ENCODE measurements at places on chromosomes 11 and 22.

GRCh38 chr11:126591966-126592489 is 236.5 kb downstream of the ST3GAL4 start:
- no peak for DNase-seq

GRCh38 chr11:72988821-72989220 is 153.3 kb downstream of the FCHSD2 start:
- DNase-seq = no peak

GRCh38 chr11:116862951-116863350 is 25.5 kb upstream of the APOA1 start:
- no peak for DNase-seq

DNA sequence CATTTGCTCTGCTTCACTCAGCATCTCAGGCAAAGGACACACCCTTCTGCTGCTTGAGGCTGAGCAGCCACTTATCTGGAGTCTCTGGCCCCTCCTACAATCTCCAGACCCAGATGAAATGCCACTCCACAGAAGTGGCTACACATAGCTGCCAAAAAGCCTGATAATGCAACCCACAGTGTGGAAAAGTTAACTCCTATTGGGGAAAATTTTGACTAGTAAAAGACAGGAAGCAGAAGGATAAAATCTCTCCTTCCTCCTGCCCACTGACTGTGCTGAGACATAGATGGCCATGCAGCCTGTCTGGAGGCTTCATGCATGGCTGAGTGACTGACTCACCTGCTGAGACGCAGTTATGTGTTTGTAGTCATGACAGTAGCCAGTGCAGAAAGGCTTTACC is 92.3 kb upstream of the TEAD1 start:
- no peak for DNase-seq

- no peak for DNase-seq
Measured at GRCh38 chr11:36373016-36374010, 77.2 kb downstream of the PRR5L start.

GRCh38 chr11:12914400-12914912 is 94.7 kb upstream of the RASSF10 start:
- DNase-seq = no peak

DNA sequence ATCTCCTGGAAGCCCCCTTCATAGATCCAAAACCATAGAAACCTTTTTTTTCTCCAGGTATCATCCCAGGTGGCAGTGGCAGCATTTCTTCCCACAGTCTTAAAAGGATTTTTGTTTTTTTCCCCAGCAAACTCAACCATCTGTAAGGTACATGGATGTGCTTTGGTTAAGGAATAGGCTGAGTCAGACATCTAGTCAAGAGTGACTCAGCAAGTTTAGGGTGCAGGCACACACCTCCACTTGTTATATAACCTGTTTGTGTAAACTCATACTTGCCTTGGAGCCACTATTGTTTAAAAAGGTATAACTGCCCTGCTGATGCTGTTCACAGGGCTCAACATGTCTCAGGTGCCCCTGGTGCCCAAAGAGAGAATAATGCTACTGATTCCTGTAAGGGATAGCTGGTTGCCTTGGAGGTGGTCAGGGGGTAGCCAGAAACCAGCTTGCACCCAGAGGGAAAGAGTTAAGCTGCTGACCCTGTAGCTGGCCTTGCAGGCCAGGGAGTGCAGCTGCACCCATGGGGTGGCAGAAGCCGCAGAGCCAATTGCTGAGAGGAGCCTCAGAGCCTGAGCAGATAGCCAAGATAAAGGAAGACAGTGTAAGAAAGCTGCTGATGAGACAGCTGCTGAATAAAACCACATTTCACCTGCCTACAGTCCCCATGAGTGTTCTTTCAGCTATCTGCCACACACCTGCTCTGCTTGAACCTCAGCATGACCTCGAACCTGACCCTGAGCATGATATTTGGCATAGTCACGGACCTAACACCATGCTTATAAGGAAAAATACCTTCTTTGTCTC is 1726.1 kb upstream of the RAG2 start:
- no peak for DNase-seq

GRCh38 chr11:1060852-1061616 is 13.6 kb upstream of the MUC2 start:
- no peak for DNase-seq

DNA sequence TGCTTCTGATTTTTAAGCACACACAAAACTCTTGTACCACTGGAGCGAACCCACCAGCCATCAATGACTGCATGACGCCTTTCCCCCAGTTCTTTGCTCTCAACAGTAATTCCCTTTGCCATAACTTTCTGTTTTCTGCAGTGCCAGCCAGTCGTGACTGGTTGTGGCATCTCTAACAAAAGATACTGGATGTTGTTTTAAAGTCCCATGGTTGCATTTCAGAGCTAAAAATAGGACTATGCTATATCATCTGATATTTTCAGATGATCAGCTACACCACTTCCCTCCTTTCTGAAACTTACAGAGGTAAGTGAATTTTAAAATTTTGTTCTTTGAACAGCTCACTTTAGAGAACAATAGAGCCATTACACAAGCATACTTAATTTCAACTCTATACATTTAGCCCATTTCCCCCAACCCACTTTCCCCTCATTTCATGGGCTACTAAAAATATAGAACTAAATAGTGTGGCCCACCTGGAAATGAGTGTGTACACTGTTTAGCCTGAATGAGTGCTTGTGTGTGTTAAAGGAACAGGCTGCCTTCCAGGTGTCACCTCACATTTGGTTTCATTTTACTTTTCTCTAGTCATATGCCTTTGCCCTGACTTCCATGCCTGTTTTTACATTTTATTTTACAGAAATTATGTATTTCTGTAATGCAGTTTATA is 136.9 kb upstream of the ZC3H12C start:
- DNase-seq = no peak

- no peak for DNase-seq
Measured at GRCh38 chr11:68329978-68330699, 17.7 kb downstream of the LRP5 start.

- no peak for DNase-seq
Measured at GRCh38 chr11:96143041-96143521, 199.9 kb downstream of the MAML2 start.

DNA sequence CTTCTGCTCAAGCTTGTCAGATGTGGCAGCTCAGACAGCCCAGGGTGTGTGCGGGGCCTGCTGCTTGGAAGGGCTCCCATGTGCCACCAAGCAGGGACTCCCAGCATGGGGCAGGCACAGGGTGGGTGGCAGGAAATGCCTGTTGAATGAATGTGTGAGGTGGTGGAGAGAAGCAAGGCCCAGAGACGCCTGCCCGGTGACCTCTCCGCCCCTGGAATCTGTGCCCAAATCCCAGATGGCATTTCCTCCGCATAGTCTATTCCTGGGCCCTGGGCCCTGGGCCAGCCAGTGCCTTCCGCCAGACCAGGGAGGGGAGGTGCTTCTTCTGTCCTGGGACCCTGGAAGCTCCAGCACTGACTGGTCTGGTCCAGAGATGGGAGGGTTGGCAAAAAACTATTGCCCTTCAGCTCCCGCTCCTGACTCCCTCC is 3.7 kb downstream of the CST6 start:
- DNase-seq = no peak

GRCh38 chr22:17960695-17961445 is 63.5 kb downstream of the MICAL3 start:
- no peak for DNase-seq

DNA sequence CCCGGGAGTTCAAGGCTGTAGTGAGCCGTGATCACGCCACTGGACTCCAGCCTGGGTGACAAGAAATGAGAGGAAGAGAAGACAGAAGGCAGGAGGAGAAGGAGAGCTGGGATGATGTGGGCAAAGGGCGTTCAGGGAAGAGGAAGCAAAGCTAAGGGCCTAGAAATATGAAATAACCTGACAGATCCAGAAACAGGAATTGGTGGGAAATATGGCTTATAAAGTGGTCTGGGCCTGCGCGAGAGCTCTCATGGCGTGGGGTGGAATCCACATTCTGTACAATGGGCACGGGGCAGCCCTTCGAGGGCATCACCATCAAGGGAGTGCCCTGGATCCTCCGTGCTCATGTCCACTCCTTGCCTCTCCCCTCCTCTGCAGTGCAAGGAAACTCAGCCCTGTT is 46.8 kb upstream of the RASSF10 start:
- DNase-seq = no peak

- DNase-seq = no peak
Measured at GRCh38 chr22:27748751-27749191, 52.8 kb downstream of the MN1 start.

GRCh38 chr22:48327721-48328120 is 1500.0 kb downstream of the BRD1 start:
- no peak for DNase-seq

GRCh38 chr11:21896216-21896615 is 296.7 kb upstream of the ANO5 start:
- no peak for DNase-seq

GRCh38 chr11:111945198-111945597 is 8.1 kb downstream of the DIXDC1 start:
- DNase-seq = no peak

- no peak for DNase-seq
Measured at GRCh38 chr11:68711114-68711513, 26.8 kb downstream of the GAL start.

DNA sequence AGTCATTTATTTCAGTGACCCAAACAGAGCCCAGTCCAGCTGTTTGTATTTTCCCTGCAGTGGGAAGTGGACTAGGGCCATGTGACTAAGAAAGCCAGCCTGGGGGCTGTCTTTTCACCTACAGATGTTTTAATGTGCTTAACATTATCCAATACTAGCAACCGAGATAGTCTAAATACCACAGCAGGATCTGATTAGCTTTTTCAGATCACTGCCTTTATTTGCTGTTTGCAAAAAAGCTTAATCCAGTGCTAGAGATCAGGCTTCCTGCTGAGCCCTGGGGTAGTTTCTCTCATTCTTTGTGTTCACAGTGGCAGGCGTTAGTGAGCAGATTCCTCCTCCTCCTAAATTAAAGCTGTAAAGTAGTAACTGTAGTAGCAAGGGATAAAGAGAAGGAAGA is 35.0 kb downstream of the ZC3H12C start:
- no peak for DNase-seq

DNA sequence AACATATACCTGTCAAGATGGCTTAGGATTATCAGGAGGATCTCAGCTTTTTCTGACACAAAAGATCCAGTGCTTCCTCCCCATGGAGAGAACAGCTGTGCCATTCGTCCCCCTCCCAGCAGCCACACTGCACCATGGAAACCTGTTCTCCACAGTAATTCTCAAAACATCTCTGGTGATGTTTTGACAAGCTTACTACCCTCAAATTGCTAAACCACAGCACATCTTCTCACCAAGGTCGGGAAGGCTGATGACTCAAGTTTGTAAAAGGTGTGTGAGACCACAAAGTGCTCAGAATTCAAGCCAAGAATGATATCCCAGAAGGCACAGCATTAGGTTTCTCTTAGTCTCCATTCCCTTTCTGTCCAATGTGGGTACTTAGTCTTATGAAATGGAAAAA is 3.9 kb upstream of the RAB38 start:
- DNase-seq = no peak

DNA sequence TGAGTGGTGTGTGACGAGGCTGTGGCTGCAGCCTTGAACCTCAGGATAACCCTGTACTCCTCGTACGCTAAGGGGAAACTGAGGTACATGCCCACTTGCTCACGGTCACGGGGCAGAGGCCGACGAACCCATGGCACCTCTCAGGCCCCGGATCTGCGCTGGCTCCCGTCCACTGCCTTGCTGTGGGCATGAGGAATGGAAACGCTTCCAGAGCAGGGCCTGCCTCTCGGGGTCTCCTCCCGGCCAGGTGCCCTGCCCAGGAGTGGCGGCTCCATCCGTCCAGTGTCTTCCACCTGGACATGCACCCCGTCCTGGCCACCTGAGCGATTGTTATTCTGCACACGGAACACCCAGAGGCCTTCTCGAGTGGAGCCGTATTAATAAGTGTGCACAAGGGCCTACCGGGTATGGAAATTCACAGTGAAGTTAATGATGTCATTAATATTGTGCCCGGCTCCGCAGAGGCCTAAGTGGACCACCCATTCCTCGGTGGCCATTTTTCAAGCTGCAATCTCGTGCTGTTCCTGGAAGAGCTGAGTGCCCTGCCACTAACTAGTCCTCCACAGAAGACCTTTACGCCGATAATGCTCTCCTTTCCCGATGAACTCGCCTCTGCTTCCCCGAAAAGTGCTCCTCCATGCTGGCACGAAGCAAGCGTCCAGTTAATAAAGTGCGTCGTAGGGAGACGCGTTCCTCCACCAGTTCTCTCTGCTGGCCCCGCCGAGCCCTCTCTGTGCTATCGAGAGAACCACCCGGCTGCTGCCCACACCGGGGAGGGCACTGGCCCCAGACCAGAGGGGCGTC is 927.9 kb downstream of the BRD1 start:
- no peak for DNase-seq

- DNase-seq = no peak
Measured at GRCh38 chr11:12771875-12772274, 97.7 kb downstream of the TEAD1 start.

DNA sequence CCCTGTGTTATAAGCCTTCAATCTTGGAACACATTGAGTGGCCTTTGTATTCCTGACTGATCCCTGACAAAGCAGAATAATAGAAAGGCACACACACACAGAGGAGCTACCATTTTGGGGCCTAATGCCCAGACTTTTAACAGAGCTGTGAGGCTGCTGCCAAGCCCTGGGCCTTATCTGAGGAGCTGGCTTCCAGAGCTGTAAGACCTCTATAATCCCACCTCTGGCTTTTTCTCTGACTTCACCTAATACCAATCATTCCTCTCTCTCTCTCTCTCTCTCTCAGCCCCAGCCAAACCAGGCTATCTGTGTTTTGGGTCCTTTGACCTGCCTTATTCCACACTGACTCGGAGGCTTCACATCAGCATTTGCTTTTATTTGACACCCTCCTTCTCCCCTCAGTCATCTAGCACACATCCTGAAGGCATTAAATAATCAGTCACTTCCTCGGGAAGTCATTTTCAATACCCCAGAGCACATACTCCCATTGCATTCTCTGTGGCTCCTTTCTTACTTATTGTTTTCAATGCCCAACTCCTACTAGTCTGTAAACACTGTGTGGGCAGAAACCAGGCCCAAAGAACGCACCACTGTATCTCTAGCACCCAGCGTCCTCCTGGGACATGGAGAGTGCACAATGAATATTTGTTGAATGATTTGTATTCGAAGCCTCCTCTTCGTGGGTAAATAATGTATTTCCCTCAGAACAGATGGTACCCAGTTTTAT is 21.2 kb upstream of the TRIM44 start:
- DNase-seq = no peak

- DNase-seq = no peak
Measured at GRCh38 chr11:8772571-8773519, 90.3 kb downstream of the RPL27A start.

DNA sequence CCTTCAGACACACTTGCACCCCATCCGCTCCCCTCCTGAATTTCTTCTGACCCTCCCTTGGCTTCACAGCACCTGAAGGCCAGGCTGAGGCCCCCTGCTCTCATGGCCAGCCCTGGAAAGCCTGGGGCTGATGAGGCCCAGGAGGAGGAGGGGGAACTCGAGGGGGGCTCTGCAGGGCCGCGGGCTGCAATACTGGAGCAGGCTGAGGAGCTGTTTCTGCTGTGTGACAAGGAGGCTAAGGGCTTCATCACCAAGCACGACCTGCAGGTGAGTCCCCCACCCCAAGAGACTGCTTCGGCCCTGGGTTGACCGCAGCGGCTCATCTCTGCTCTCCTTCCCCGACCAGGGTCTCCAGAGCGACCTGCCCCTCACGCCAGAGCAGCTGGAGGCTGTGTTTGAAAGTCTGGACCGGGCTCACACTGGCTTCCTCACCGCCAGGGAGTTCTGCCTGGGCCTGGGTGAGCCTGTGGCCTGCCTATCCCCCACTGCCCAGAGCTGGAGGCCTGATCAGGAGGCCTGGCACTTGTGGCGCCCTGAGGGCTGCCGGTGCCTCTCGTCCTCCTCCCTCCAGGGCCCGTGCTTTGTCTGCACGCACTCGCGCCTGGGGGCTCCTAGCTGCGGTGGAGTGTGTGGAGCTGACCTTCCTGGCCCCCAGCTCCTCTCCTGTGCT is 922 bp downstream of the CRACR2B start:
- no peak for DNase-seq
